ENCODE measurements at places on chromosomes 5 and 9.

DNA sequence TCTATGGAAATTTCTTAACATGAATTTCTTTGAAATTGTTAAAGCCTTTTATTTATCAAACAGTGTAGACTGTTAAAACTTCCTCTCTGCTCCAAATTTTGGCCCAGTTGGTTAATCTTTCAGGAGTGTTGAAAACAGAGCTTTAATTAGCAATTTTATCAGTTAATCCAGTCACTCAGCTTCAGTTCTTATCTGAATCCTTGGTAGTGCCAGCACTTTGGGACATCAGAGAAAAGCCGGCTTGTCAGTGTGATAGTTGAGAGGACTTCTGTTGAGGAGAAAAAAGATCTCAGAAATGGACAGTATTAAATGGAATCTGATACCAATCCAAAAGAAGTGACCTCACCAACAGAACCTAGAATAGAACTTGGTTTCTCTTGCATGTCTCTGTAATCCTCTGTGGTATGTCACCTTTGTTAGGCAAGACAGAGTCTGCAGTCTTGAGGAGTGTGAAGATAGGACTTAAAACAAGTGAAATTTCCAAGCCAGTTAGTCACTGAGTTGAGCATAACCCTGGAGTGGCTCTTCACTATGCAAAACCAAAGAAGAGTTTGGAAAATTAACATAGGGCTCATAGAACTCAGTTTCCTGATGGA, 251.8 kb downstream of the NNT start:
- DNase-seq, result no peak

DNA sequence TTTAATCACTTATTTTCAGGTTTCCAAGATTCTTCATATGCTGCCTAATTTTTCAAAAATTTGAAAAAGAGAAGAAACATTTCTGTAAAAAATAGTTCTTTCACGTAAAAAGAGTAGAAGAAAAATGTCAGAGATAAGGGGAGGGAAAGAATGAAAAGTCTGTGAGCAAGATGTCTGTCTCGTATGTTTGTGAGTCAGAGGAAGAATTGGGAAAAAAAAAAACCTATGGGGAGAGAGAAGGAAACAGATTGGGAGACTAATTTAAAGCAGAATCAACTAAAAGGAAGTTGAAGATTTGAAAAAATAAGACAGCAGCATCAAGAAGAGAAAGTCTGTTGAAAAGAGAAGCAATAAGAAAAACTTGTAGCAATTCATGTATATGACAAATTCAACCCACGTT, 456.3 kb downstream of the HINT1 start:
- no peak for DNase-seq

- no peak for DNase-seq
Measured at GRCh38 chr9:87657190-87657589, 68.7 kb upstream of the CTSL start.

- no peak for DNase-seq
Measured at GRCh38 chr9:91040371-91041215, 239.0 kb downstream of the SYK start.

GRCh38 chr9:115999498-115999897, 154.1 kb upstream of the PAPPA start:
- no peak for DNase-seq

- no peak for DNase-seq
Measured at GRCh38 chr9:91059713-91060112, 258.1 kb downstream of the SYK start.

DNA sequence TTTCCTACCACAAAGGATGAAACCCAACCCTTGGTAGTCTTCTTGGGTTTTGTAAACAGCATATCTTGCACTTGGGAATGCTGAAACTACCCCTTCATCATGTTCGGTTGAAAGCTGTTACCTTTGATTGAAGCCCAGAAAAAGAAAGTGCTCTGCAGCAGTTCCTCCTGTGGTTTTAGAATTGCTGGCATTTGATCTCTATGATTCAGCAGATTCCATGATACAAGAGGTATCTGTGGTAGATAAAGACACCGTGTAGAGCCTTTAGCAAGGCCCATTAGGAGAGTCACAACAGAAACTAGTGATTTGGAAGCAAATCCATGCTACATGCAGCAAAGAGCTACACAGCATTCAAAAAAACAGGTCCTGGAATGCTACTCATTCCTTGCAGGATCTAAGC, 557.0 kb downstream of the TLE1 start:
- no peak for DNase-seq

DNA sequence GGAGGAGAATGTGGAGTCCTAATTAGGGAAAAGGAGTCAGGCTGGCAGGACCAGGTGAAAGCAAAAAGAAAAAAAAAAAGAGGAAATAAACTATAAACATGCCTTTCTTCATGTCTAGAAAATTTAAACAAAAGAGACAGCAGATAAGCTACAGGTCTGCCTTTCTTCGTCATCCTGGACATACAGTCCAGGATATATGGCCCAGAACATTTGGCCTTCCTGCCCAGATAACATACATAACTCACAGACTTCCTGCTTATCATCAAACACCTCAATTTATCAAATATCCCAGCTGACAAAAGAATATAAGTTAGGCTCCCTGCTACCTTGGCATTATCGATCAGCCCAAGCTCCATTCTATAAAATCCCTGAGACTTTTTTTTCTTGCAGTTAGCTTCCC, 11.2 kb downstream of the BTNL8 start:
- no peak for DNase-seq

- DNase-seq, result no peak
Measured at GRCh38 chr5:142688281-142688989, 2.5 kb upstream of the FGF1 start.

DNA sequence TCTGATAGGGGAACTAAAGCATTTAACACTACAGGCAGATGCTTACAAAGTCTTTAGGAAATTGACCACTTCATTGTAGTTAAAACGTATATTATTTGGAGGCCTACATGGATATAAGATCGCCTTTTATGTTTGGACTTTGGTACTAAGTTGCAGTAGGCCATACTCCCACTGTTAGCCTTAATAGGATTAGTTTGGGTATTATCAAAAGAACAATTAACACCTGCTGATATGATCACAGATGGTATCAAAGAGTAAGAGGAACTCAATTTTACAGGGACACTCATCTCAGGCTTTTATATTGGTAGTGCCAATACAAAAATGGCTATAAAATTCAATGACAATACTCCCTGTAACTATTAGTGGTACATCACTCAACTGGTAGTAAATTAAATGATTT, 1183.0 kb downstream of the MAT2B start:
- DNase-seq, result no peak

DNA sequence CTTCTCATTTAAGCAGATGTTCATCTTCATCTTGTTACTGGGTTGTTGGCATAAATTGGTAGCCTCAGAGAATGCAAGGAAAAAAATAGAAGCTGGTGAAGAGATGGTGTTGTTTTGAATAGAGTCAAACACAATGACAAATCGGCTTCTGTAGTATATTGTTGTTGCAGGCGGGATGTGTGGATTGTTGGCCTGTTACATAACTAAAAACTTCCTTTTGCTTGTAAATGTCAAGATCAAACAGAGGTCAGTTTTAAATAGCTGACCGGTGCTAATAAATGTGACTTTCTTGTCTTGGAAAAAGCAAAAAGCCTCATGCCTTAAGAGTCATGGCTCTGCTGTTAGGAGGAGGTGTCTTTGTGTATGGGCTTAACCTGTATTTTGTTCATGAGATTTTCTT, 59.2 kb downstream of the CCDC192 start:
- DNase-seq, result no peak

- DNase-seq, result peak; percentile 48
Measured at GRCh38 chr9:99778308-99778707, 43.4 kb upstream of the NR4A3 start.

- DNase-seq, result no peak
Measured at GRCh38 chr9:27586304-27586703, 13.0 kb upstream of the C9orf72 start.

GRCh38 chr9:91837981-91838731, 111.9 kb downstream of the ROR2 start:
- DNase-seq, result no peak

DNA sequence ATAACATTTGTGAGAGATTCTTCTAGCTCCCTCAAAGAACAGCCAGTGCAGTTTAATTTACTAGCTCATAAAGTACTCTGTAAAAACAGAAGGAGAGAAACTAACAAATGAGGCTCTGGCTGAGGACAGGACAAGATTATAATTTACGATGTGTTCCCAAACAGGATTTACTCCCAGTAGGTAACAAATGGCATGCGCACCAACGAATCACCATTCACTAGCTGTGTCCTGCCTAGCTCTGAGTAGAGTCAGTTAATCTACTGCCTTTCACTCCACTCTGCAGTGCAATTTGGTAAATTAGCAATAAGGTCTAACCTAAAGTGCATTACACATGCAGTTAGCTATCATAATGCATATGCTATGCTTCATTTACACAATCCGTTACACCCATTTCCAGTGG, 497.4 kb upstream of the CCNG1 start:
- no peak for DNase-seq

- DNase-seq, result no peak
Measured at GRCh38 chr5:69341520-69342161, 9.0 kb upstream of the CCDC125 start.

DNA sequence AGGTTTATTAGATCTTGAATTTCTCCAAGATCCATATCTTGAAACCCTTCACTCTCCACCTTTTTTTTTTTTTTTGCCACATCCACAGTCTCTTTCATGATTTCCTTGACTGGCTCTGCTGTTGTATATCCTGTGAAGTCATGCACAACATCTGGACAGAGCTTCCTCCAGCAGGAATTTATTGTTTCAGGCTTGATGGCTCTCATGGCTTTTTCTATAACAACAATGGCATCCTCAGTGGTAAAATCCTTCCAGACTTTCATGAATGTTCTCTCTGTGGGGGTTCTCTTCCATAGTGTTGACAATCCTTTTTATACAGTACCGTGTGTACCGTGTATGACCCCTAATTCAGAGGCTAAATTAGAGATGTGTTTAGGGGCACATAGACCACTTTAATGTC, 24.0 kb downstream of the RANBP17 start:
- no peak for DNase-seq

GRCh38 chr9:123395276-123395688, 39.3 kb downstream of the CRB2 start:
- DNase-seq, result no peak

DNA sequence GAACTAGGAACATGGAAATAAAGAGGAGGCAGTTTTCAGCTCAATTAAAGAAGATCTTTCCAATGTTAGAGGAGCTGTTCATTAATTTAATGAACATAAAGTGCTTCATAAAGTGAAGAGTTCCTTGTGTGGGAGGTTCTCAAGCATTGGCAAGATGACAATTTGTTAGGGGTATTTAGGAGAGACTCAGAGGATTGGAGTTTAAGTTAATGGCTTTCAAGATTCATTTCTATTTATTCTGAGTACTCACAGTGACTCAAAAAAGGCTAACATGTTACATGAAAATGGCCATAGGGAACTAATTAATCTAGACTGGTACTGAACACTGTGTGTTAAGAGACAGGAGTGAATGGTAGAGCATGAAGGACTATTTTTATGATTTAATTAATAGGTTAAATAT, 55.4 kb upstream of the CDH12 start:
- no peak for DNase-seq

- DNase-seq, result no peak
Measured at GRCh38 chr5:132592521-132592920, 35.7 kb downstream of the RAD50 start.

DNA sequence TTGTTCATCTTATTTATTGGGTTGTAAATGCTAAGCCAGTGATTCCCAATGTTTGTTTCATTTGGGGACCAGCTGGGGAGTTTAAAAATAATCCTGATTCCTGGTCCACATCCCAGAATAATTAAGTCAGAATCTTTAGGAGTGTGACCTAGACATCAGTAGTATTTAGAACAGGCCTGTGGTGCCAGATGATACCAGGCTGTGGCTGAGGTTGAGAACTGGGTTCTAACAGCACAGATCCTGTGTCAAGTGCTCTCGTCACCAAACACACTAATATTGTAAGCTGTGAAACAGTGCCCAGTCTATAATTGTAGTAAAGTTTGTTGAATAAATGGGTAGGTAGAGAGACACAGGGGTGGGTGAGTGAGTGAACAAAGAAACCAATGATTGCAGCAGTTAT, 172.1 kb upstream of the PPP1R2B start:
- DNase-seq, result no peak

GRCh38 chr9:6197330-6197729, 18.3 kb upstream of the IL33 start:
- no peak for DNase-seq

- DNase-seq, result no peak
Measured at GRCh38 chr5:150734579-150735384, 24.0 kb downstream of the DCTN4 start.

- no peak for DNase-seq
Measured at GRCh38 chr5:164053123-164053522, 547.7 kb downstream of the MAT2B start.

DNA sequence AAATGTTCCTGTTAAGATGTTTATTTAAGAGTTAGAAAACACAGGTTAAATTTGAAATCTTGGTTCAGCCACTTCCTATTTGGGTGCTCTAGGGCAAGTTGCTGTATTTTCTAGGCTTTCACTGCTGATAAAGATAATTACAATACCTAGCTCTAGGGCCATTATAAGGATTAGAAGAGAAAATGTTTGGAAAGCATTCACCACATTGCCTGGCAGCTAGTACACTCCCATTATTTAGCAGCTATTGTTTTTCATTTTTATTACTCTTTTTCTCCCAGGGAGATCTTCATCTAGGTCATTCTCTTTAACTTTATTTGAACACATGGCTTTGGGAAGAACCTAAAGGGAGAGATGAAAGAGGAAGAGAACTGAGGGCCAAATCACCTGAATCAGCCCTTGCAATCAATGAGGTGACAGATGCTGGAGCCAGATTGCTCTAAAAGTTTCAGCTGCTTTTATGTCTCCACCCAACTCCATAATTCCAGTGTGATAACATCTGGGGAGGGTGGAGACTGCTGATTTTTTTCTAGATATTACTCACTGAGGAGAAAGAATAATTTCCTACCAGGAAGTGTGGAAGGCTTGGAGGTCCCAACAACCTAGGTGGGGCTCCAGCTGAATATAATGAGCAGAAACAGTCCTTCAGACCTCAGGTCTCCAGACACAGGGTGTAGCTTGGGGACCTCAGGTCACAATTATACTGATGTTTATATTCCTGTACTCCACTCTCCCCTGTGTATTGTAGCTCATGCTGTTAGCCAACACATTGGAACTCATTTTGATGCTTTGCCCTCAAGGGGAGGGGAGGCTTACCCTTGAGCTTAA, 640.0 kb downstream of the RAB3C start:
- DNase-seq, result no peak

GRCh38 chr9:99896119-99896518, 10.3 kb upstream of the STX17 start:
- DNase-seq, result no peak

DNA sequence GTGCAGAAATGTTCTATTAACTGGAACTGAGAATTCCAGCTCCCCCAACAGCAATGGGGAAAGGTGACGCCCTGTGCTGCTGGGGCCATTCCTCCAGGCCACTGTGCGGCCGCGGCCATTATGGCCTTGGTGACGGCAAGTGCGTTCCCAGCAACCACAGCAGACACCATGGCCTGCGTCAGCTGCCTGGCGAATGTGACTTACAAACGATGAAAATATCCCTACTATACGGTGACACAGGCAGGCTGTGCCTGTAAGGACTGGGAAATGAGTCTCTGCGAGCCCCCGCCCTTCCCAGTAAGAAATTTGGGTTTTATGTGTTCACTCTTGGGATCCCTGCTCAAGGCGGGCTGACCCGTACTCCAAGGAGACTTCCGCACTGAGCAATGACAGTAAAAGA, 20.6 kb downstream of the CLPTM1L start:
- DNase-seq, result no peak

GRCh38 chr5:10685115-10685521, 75.9 kb downstream of the DAP start:
- DNase-seq, result no peak
